ENCODE measurements at places on chromosomes 4 and X.

GRCh38 chrX:7215842-7216241 lies 67.9 kb upstream of the PUDP start:
- no peak for DNase-seq

- no peak for DNase-seq
These were observed 393.4 kb upstream of the NDST3 start for GRCh38 chr4:117640836-117641235.

DNA sequence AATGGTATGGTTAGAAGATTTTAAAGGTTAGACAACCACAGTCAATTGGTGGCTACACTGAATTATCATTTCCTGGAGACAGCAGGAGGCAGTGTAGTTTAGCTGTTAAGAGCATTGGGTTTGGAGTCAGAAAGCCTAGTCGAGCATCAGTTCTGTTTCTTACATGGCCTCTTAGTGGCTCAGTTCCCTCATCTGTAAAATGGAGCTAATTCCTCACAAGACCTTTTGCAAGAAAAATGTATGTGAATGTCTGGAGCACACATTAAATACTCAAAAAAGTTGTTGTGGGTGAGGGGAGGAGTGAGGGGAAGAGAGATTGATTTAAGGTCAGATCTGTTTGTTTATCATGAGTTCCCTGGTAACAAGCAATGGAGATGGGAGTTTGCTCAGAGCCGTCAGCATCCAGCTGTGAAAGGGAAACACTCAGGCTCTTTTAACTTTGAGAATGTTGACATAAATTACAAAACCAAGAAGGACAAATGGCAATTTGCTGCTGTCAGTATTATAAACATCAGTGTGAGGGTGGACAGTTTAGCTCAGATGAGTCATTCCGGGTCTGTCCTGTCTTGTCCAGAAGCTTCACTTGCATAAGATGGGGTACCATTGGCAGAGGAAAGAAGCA lies 98.2 kb upstream of the PGRMC2 start:
- no peak for DNase-seq

DNA sequence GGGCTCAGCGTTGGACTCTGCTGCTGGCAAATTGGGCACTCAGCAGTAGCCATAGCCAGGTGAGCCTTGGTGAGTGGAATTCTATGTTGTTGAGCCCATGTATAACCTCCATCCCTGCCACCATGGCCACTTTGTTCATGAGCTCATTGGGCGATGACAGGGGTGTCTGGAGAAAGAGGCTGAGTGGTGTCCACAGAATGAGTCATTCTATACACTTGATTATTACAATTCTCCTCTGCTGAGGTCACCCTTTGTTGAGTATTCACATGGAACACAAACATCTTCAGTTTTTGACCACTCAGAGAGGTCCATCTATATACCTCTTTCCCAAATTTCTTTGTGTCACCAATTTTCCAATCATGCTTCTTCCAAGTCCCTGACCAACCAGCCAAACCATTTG lies 1341.7 kb downstream of the PCDH7 start:
- no peak for DNase-seq

GRCh38 chrX:39499996-39500395 lies 597.8 kb downstream of the BCOR start:
- no peak for DNase-seq

DNA sequence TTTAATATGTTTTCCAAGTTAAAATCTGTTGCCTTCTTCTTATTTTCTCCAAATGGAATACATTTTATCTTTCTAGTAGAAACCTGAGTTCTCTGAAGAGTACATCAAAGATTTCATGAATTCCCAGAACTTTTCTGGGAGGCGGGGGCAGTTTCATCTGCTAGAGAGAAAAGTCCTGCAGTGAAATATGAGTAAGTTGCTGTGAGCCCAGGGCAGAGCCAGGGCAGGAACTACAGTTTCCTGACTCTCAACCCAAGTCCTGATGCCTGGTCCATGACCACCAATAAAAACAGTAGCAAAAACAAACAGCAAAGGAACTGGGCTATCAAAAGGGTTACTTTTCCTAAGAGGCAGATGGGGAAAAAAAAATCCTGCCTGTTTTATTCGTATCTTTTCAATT lies 239.4 kb upstream of the CTSO start:
- no peak for DNase-seq

- DNase-seq, result no peak
These were observed 40.8 kb downstream of the ARSD start for GRCh38 chrX:2888309-2888708.

DNA sequence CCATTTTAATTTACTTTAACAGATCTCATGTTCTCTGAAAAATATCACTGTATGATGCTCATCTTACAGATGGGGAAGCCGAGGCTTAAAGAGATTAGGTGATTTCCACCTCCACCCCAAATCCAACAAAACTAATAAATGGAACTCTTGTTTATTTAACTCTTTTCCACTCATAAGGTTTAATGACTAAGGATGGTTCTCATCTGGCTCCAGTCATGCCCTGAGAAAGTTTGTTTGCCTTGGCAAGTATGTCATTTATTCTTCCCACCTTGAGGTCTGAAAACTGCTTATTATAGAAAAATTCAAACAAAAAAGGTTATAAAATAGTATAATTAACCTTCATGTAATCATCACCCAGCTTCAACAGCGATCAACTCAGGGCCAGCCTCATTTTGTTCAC lies 56.3 kb downstream of the PPEF2 start:
- DNase-seq, result no peak

- DNase-seq, result no peak
These were observed 25.7 kb downstream of the GUCY1A1 start for GRCh38 chr4:155692361-155692760.

Data from 8988T (cell line).